ENCODE measurements at places on chromosomes 5 and 9.

DNA sequence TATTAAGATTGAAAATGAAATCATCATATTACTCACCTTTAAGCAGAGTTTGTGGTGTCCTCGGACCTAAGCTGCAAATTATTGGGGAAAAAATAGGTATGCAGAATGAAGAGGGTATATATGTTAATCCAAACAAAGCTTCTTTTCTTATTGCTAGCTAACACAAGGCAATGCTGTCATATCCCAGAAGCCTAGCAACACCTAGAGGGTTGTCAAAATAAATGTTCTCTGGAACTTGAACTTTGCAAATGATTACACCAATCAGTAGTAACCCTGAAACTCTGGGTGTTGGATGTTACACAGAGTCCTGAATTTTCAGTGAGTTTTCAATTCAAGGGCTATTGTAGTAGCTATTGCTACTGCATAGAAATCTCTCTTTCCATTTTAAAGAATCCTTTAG, at the start of gene C6:
TSS of gene C6 (minus strand) at position 193 of the 400 bp plus-strand sequence. CDS start 10,302 bp downstream, outside the sequence.
- no peak for DNase-seq

DNA sequence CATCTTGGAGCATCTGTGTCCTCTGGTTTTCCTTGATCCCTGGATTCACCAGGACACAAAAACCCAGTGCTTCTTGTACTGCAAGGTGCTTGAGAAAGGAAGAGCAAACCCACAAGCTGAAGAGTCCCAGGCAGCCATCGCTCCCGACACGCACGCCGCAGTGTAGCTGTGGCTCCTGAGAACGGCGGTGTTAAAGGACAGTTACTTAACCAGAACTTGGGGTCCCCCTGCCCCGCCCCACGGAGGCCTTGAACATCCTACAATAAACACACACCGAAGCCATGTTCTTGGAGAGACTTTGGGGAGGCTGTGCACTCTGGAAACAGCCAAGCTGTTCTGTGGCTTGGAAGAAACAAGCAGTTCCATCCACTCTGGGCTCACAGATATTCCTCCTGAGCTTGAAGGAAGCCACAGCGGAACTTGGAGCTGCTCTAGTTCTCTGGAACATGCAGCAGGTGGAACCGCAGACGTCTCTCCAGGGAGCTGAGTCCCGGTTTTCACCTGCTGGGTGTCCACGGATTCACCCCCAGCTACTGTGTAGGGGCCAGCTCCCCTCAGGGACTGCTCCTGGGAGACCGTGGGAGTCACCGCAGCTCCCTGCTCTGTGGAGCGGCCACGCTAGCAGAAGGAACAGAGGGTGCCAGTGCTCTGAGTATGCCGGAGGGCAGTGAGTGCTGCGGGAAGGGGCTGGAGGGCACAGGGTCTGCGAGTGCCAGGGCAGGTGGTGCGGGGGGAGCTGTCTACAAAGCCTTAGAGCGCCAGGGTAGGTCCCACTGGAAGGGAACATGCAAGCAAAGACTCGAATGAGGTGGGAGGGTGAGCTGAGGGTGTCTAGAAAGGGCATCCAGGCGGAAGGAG, 107.3 kb downstream of the ADAMTS2 start:
- DNase-seq, result no peak

- no peak for DNase-seq
Observed at GRCh38 chr9:5790923-5791322, 42.0 kb downstream of the ERMP1 start.

DNA sequence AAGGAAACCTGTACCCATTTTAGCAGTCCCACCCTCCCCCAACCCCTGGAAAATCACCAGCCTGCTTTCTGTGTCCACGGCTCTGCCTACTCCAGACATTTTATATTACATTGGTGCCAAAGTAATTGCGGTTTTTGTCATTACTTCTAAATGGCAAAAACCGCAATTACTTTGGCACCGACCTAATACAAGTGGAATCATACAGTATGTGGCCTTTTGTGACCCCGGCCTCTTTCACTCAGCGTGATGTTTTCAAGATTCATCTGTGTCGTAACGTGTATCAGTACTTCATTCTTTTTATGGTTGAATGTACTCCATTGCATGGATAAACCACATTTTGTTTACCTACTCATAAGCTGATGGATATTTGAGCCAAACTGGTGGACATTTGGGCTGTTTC, 9.7 kb upstream of the ORM1 start:
- no peak for DNase-seq

DNA sequence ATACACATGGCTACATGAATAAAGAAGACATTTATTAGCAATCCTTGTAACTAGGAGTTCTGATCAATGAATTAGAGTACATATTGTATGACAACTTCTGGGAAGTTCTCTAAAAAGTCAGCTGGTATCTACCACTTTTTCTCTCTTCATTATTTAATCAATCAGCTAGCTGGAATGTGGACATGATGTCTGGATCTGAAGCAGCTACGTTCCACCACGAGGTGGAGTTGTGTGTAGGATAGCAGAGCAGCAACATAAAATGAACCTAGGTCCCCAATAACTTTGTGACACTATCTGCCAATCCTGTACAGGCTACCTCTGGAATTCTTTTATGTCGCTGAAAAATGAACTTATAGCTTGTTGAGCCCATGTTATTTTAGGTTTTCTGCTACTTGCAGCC, 32.9 kb upstream of the ENTREP1 start:
- no peak for DNase-seq

- peak; percentile 65 for DNase-seq
Observed at GRCh38 chr5:58156973-58157701, 302.7 kb downstream of the PLK2 start.

GRCh38 chr9:134590240-134591081, 51.1 kb upstream of the COL5A1 start:
- DNase-seq, result peak; percentile 49

DNA sequence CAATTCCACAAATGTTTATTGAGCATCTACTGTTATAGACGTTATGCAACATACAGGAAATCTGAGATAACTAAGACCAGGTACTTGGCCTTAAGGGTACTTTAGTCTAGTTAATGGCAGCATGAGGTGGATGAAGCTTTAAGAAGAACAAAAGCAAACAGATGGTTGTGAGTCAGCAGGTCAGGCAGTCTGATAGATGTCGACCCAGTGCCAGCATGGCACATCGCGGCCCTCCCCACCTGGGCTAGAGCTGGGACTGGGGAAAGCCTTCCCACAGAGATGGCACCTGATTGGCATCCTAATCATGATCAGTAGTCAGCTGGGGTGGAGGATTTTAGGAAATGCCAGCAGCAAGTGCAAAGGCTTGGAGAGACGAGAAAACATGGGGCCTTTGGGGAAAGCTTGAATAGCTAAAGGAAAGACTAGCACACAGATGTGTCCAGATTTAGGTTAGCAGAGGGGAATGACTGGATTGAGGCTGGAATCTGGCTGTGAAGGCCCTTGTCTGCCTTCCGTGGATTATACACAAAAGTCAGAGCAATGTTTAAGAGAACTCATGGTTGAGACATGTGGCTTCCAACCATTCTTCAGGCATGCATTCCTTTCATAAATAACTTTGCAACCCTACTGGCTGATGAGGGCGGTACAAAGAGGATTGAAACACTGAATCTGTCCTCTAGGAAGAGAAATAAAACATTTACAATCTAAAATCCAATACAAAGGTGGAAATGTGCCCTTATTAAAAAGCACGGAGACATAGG, 395.4 kb upstream of the WWC1 start:
- peak; percentile 61 for DNase-seq

DNA sequence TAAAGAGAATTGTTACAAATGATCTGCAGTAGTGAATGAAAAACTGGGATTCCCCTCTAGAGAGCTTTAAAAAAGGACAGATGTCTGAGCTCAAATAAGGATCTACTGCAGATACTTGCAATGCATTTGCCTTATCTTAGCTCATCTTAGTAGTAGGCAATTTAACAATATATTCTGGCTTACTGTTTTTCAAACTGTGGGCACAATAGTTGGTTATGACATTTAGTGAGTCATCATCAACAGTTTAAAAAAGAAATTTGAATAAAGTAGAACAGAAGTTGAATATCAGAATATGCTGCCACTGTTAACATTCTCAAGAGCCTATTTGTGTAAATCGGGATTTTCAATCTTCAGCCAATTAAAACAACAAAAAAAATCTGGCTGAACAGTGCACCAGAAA, 6.7 kb upstream of the CAST start:
- DNase-seq, result no peak

- no peak for DNase-seq
Observed at GRCh38 chr9:118364266-118365106, 660.3 kb downstream of the TLR4 start.

GRCh38 chr5:5782402-5782801, 359.9 kb downstream of the ICE1 start:
- no peak for DNase-seq

- DNase-seq, result peak; percentile 59
Observed at GRCh38 chr5:163509291-163509951, 4.0 kb downstream of the MAT2B start.

GRCh38 chr5:125281667-125282066, 535.2 kb upstream of the ZNF608 start:
- no peak for DNase-seq

- DNase-seq, result peak; percentile 52
Observed at GRCh38 chr5:37847978-37848425, 8.2 kb upstream of the GDNF start.

DNA sequence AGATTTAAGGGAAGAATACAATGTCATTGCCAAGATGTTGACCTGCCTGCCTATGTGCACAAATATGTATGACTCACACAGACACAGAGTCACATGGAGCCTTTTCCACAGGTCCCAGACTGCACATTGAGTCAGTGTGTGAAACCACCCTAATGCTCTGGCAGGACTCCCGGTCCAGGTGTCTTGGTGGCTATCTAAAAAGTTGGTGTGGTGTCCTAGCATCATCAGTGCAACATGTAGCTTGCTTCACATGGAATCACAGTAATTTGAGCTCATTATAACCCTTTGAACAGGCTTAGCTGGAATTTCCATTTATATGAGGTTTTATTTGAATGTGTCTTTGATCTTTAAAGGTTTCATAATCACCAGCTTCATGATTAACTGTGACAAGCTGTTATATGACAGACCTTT, 10.7 kb downstream of the IFNA5 start:
- peak; percentile 38 for DNase-seq

- DNase-seq, result no peak
Observed at GRCh38 chr9:83032065-83032625, 30.8 kb downstream of the RASEF start.

- peak; percentile 47 for DNase-seq
Observed at GRCh38 chr5:134545070-134545868, 19.8 kb downstream of the JADE2 start.

DNA sequence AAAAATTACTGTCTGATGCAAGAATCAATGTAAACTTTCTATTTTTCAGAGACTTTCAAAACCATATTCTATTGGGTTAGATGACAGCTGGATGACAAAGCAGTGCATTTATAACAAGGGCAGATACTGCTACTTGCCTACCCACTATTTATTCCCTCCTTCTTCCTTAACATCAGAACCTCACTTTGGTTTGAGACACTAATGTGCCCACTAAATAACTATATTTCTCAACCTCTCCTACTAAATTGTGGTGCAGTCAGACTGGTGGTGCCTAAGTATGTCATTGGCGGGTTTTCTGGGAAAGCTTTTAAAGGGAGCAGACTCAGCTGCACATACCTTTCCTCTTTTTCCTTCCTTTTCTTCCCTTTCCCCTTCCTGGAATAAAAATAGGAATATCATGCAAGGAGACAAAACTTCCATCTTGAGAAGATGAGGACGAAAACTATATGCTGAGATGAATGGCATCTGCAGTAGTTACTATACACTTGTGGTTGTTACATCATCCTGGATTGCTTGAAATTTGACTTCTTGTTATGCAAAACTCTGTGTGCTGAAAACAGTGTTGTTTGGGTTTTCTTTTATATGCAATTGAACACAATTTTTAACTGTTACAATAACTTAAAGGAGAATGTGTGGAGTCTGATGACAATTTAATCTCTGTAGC, 43.8 kb downstream of the PRR16 start:
- DNase-seq, result peak; percentile 63

DNA sequence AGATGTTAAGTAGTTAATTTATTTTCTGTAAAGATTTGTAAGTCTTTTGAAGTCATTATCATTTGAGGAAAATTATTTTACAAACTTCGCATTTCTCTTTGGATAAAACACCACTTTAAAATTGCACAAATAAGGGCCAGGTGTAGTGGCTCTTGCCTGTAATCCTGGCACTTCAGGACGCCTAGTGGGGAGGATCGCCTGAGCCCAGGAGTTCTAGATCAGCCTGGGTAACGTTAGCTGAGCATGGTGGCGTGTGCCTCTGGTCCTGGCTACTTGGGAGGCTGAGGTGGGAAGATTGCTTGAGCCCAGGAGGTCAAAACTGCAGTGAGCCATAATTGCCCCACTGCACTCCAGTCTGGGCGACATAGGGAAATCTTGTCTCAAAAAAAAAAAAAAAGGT, 185.5 kb downstream of the KDM4C start:
- DNase-seq, result no peak

GRCh38 chr5:10756549-10756948, 4.5 kb downstream of the DAP start:
- peak; percentile 93 for DNase-seq

DNA sequence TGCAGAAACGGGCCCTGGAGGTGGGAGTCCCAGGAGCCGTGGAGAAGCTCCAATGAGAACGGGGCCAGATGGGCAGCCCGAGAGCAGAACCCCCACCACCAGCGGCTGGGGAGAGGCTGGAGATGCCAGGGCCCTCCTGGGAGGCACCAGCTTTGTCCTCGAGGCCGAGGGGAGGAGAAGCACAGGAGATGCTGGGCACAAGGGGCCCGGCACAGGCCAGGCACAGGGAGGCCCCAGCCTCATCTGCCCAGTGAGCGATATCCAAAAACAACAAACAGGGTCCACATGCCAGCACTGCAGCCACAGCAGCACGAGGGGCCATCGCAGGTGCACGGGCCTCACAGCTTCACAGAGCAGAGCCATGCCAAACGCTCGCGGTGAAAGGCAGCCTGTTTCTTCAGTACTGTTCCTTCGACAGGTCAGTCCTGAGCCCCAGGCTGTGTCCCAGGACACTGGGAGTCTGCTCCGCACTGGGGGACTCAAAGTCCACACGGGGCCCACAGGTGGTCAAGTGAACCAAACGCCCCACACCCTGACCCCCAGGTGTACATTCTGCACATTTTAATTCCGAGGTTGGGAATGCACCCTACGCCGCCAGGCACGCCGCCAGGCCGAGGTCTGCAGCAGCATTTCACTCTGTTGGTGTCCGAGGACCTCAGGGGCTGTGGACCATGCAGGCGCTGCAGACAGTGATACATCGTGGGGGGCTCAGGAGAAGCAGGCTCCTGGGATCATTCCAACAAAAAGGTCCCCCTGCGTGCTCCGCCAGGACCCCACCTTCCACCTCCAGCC, 9.5 kb downstream of the LPCAT1 start:
- DNase-seq, result no peak

GRCh38 chr9:86939321-86939720, 8.0 kb downstream of the GAS1 start:
- DNase-seq, result no peak

- no peak for DNase-seq
Observed at GRCh38 chr5:132476876-132477781, 13.4 kb downstream of the IRF1 start.

DNA sequence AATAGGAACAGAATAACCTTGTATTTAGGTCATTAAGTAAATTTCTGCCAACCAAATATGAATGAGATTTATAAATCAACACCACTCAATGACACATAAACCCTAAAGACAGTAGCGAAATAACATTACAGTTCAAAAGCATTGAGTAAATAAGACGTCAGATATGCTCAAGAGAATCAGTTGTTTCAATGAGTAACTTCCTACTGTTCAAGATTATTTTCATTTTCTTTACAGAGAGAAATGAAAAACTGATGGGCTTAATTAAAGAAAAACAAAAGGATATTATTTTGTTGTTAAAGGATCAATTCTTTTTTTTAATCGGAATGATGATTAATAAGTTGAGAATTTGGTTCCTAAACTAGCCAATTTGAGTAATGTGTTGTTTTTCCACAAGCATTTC, 150.1 kb downstream of the BNC2 start:
- DNase-seq, result peak; percentile 48

- peak; percentile 32 for DNase-seq
Observed at GRCh38 chr5:35741126-35741716, 115.5 kb upstream of the IL7R start.

Measured in fibroblast of skin of right biceps (primary cell).